ENCODE measurements at places on chromosomes 1 and 21.

DNA sequence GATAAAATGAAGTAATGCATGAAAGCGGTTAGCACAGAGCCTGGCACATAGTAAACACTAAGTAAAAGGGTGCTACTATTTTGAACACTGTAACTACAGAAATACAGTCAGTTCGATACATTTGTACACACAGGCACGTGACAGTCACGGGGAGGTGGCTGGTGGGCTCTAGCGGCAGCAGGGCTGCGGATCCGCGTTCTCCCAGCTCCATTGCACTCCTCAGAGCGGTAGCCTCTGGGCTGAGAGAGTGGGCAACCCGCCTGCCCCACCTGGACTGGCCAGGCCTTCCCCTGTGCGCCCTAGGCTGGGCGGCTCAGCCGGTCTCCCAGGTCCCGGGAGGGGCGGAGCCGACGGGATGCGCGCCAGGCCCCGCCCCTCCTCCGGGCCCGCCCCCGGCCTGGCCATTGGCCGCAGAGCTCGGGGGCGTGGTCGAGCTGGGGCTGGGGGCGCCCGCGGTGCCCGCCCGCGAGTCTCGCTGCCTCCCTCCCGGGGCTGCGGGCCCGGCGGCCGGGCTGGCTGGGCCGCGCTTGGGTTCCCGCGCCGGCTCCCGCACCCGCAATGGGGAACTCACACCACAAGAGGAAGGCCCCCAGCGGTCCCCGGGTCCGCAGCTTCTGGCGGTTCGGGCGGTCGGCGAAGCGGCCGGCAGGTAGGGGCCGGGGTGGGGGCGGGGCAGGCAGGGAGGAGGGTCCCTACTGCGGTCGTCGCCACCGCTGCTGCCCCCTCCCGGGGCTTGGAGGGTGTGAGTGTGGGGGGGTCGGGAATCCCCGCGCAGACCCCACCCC lies 51.2 kb upstream of the SYNC start:
- DNase-seq, result peak; percentile 56

DNA sequence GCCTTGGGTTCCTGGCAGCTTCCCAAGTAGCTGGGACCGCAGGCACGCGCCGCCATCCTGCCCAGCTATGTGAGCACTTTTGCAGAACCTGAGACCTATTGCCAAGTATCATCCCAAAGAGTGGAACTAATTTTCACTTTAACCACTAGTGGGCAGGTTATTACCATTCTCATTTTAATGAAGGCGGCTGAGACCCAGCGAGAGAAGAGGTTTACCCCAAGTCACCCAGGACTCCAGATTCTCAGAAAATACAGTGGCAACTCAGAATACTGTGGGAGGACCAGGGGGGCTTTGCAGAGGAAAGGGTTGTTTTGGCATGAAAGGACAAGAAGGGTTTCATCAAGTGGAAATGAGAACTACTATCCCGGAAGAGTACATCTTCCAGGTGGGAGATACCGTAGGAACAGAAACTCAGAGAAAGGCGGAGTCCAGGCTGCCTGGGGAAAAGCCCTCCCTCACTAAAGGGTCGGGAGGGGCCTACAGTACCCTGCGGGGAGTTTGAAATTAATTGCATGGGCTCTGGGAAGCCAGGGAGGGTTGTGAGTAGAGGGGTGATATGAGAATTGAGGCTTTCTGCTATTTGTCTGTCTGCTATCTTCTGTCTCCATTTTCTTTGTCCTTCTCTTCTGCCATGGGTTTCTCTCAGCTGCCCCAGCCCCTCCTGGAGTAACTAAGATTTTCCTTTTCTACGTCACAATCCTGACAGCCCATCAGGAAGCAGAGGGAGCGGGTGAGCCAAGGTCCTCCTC lies 7.2 kb upstream of the SEMA4A start:
- peak; percentile 37 for DNase-seq

DNA sequence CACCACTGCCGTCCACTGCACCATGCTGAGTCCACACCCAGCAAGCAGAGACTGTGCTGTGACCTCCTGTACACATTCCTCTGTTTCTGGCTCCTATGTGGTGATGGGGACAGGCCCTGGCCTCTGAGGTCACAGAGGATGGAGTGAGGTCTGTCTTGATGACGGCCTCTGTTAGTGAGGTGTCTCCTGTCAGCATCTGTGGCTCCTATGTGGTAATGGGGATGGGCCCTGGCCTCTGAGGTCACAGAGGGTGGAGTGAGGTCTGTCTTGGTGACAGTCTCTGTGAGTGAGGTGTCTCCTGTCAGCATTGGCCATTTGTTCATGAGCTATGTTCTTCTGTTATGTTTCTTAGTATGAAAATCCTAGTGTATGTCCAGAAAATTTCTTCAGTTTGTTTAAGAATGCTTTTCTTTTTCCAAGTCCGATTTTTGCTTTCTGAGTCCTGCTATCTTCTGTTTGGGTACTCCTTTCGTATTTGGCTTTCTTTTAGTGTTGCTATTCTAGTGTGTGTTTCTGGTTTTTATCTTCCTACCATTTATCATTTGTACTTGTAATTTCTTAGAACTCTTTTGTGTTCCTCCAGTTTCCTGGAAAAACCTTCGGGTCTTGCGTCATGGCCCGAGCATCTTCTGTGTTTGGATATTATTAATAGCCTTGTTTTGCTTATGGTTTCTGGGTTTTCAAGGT lies 13.4 kb downstream of the SNAP47 start:
- DNase-seq, result peak; percentile 27

GRCh38 chr1:62317021-62317768 lies 2.0 kb downstream of the KANK4 start:
- no peak for DNase-seq
